ENCODE measurements at places on chromosomes 1 and 21. TPM values are rescaled to one million over a fixed set of nuclear protein-coding genes. Genes with fewer than 3 reads are reported as not detected.

GRCh38 chr1:157403203-157403602 lies 149.1 kb downstream of the FCRL5 start:
- peaks cover 32% of the 10 kb centered on the region for H3K27me3 ChIP-seq
- H3K4me1 ChIP-seq, result no peaks in the 10 kb centered on the region
- no peak overlapping the region for H3K4me3 ChIP-seq
- H3K27ac ChIP-seq, result no peak overlapping the region
- DNase-seq, result no peak

DNA sequence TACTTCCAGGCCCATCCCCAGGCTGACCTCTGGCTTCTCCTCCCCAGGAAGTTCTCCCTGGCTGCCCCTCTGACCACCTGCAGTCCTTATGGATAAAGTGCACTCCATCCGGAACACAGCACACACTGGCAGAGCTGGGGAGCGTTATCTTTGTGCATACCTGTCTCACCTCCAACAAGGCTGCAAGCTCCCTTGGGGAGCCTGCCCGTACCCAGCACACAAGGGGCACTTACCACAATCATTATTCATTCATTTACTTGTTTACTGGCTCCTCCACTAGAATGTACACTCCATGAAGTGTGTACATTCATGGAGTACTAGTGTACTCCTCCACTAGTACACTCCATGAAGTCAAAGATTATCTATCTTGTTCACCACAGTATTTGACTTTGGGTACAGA lies 30.3 kb downstream of the GLIS1 start:
- peaks cover 66% of the 10 kb centered on the region for H3K27me3 ChIP-seq
- no peak overlapping the region for H3K4me3 ChIP-seq
- no peak for DNase-seq
- no peak overlapping the region for H3K27ac ChIP-seq
- H3K36me3 ChIP-seq, result no peaks in the 10 kb centered on the region

GRCh38 chr1:85334962-85335361 lies 58.5 kb upstream of the BCL10 start:
- H3K27me3 ChIP-seq, result no peaks in the 10 kb centered on the region
- no peak overlapping the region for H3K4me3 ChIP-seq
- no peaks in the 10 kb centered on the region for H3K36me3 ChIP-seq
- DNase-seq, result no peak

Gene C1orf198
- 32.7 TPM for total RNA-seq

Gene ADAMTSL4
- 46.3 TPM for total RNA-seq

Gene IARS2
- 77.5 TPM for total RNA-seq

GRCh38 chr1:161054805-161055204 lies 9.0 kb upstream of the USF1 start:
- no peaks in the 10 kb centered on the region for H3K4me1 ChIP-seq
- H3K4me3 ChIP-seq, result no peak overlapping the region
- H3K36me3 ChIP-seq, result no peaks in the 10 kb centered on the region
- DNase-seq, result no peak
- no peak overlapping the region for H3K27ac ChIP-seq

- no peaks in the 10 kb centered on the region for H3K4me1 ChIP-seq
- no peak overlapping the region for H3K27ac ChIP-seq
- H3K4me3 ChIP-seq, result no peak overlapping the region
- peaks cover 86% of the 10 kb centered on the region for H3K27me3 ChIP-seq
Measured at GRCh38 chr1:22388671-22389450, 62.8 kb upstream of the ZBTB40 start.

GRCh38 chr21:29329406-29329805 lies 30.7 kb downstream of the BACH1 start:
- H3K4me1 ChIP-seq, result peaks cover 34% of the 10 kb centered on the region
- no peak overlapping the region for H3K27ac ChIP-seq
- peaks cover 45% of the 10 kb centered on the region for H3K36me3 ChIP-seq

Gene FLG2
- not detected for total RNA-seq

DNA sequence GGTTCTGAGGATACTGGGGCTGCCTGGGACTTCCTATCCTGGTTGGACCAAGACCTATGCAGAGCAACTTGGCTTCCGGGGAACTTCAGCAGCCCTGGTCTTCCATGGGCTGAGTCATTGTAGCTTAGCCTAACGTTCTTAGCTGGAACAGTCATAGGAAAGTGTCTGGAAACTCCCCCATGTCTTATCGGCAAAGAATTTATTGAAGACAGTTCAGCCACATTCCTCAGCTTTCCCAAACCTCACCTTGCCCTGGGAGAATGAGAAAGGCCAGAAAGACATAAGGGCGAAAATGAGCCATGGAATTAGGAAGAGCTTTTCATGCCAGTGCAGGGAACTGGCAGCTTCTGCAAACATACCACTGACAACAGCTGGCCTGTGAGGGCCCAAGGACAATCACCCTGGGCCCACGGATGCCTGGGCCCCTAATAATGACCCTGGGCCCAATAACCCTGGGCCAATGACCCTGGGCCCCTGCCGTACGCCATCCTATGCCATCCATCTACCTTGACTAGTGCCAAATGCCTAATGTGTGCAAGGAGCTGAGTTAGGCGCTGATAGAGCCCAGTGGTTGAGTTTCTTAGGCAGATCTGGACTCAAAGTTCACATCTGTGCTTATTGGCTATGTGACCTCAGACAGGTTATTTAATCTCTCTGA lies 114.4 kb upstream of the GADD45A start:
- no peak overlapping the region for H3K4me3 ChIP-seq
- no peak overlapping the region for H3K27ac ChIP-seq
- peaks cover 36% of the 10 kb centered on the region for H3K4me1 ChIP-seq
- no peak for DNase-seq
- no peaks in the 10 kb centered on the region for H3K36me3 ChIP-seq
- H3K27me3 ChIP-seq, result no peaks in the 10 kb centered on the region

DNA sequence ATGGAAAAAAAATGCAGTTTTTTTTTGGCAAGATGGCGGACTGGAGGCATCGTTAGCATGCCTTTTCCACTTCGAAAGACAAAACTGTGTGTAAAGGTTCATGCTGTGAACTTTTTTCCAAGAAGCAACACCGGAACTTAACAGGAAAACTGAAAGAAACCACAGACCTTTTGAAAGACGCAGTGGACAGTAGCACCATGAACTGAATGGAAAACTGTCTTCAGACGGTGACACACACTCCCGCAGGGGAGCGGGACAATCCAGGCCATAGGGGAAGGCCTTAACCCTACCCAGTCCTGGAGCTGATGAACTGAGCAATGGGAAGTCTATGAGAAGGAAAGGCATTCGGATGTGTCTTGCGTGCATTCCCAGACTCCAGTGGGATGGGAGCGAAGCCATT lies 54.9 kb downstream of the NEK7 start:
- DNase-seq, result no peak
- H3K4me1 ChIP-seq, result peaks cover 5% of the 10 kb centered on the region
- H3K27ac ChIP-seq, result no peak overlapping the region
- no peaks in the 10 kb centered on the region for H3K27me3 ChIP-seq

DNA sequence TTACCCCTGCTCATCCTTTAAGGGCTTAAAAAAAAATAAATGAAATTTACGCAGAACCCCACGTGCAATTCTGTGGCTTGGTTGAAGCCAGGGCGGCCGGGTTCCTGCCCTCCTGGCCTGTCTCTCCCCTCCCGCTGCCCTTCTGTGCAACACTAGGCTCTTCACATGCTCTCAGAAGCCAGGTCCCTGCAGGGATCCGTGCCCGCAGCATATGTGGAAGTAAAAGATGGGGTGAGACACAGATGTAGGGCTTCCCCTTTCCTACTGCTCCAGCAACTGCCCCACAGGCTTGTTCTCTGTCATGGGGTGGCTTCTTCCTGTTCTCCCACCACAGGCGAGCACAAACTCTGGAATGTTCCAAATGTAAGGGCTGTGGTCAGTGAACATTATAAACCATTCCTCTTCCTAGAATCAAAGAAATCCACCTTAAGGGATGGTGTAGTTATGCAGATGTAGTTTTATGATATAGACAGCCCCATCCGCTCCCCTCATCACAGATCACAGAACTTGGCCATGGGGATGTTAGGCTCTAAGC lies 535.4 kb downstream of the KIF26B start:
- H3K36me3 ChIP-seq, result no peaks in the 10 kb centered on the region
- no peak for DNase-seq
- no peak overlapping the region for H3K27ac ChIP-seq
- H3K4me3 ChIP-seq, result no peak overlapping the region
- H3K4me1 ChIP-seq, result no peaks in the 10 kb centered on the region

Gene SOAT1
- 9.8 TPM for total RNA-seq

Gene KRTAP10-3
- total RNA-seq, result not detected

Gene CACHD1
- total RNA-seq, result 2.7 TPM

- no peaks in the 10 kb centered on the region for H3K27me3 ChIP-seq
- DNase-seq, result no peak
- H3K27ac ChIP-seq, result peak overlapping the region; percentile 100
Measured at GRCh38 chr1:223844787-223845036, 1.0 kb downstream of the TP53BP2 start.

DNA sequence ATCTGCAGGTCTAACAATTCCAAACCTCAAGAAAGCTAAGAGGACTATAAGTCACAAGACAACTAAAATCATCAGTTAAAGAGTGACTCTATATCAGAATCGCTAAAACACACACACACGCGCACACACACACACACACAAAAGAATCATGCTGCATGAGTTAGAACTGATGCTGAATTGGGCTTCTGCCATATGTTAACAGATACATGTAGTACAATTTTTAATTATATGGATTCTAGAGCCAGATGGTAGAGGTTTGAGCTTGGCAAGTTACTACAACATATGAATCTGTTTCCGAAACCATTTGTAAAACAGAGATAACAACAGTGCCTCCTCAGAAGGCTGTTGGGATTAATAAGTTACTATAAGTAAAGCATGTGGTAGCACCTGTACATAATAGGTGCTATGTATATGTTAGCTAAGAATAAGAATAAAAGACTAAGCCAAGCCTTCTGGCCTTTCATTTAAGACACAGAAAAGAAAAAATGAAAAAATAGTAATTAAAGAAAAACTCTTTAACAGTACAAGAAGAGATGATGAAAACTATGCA lies 17.9 kb downstream of the EPRS1 start:
- H3K36me3 ChIP-seq, result peaks cover 84% of the 10 kb centered on the region
- no peaks in the 10 kb centered on the region for H3K4me1 ChIP-seq
- no peak for DNase-seq
- H3K27me3 ChIP-seq, result no peaks in the 10 kb centered on the region
- no peak overlapping the region for H3K27ac ChIP-seq

GRCh38 chr1:230899841-230900251 lies 31.5 kb upstream of the C1orf198 start:
- H3K36me3 ChIP-seq, result peaks cover 7% of the 10 kb centered on the region
- no peak for DNase-seq
- H3K4me3 ChIP-seq, result no peak overlapping the region

Measured in left ventricle myocardium inferior (tissue), 1 donor.